CD4-positive, alpha-beta T cell treated with Interleukin-17A for 1 hour (primary cell): ENCODE measurements at places on chromosomes 7 and 10.

DNA sequence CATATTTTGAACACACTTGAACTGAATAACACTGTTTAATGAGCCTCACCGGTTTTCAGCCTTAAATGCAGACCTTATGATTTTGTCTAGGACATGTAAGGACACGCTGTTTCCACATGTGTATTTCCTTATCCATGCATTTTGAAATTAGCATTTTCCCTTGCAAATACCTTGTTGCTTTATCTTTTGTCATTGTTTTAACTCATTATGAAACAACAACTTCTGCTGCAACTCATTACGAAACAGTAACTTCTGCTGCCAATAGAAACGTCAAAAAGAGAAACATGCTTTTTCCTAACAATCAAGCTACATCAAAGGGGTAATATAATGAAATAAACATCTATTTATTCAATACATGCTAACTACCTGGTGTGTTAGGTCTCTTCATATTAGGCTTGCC lies 322.0 kb downstream of the AGMO start:
- no peak for DNase-seq

- DNase-seq, result no peak
Measured at GRCh38 chr10:71663311-71663710, 56.3 kb downstream of the C10orf105 start.

DNA sequence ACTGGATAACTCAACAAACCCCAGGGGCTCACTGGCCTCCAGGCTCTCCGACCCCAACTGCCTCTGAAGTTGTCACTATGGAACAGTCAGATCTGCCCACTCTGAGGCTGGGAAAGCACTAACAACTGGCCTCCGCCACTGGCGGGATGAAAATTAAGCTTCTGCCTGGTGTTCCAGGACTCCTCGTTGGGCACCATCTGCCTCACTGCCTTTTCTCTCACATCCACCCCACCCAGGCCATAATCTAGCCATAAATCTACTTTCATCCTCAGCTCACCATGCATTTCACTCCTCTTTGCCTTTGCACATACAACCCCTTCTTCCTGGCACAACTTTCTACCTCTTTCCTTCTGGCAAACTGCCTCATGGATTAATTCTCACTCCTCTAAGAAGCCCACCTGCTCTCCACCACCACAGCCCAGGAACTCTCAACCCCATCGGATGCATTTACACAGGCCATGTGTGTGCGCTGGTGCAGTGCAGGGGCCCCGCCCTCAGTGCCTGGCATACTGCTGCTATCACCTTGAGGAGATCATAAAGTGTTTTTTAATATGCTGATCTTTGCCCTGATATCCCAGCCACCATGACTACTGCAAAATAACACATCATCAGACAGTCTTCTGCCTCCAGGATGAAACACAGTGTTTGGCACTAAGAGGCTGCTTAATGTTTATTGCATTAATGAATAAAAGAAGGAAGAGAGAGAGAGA lies 4.0 kb downstream of the CDHR1 start:
- no peak for DNase-seq

GRCh38 chr7:91565499-91566401 lies 301.5 kb downstream of the FZD1 start:
- DNase-seq, result no peak

GRCh38 chr7:39016609-39017008 lies 38.9 kb downstream of the POU6F2 start:
- DNase-seq, result no peak

GRCh38 chr7:116348346-116348745 lies 138.0 kb downstream of the TES start:
- DNase-seq, result no peak

DNA sequence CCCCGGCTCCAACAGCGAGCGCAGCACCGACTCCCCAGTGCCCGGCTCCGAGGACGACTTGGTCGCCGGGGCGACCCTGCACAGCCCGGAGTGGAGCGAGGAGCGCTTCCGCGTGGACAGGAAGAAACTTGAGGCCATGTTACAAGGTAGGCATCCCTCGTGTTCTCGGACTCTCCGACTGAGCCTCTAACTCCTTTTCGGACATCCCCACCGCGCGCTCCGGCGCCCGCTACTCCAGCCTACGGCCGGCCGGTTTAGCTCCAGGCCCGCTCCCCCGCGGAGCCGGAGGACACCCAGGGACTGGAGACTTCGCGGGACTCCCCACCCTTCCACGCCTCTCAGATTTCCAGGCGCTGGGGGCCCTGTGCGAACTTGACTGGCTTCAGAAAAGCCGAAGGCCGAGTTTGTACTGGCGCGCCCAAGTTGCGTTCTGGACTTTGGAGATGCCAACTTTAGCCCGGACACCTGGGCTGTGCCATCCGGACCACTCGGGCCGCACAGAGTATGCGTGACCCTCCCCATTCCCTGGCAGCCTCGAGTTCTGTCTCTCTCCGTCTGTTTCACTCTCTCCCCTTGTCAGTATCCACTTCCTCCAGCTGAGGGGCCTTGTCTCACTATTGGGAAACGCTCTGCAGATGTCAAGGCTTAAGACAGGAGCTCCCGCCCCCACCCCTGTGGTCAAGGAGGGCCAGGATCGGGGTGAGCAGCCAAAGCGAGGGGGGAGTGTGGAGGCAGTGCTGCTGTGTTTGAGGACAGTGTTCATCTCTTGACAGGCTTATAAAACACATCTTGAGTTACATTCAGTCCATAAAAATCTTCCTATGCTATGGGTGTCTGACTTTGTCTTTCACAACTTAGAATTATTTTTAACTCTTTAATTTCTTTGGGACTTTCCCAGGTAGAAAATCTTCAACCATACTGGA lies 777 bp downstream of the BICC1 start:
- DNase-seq, result peak; percentile 1

- DNase-seq, result no peak
Measured at GRCh38 chr7:6360841-6361240, 86.9 kb downstream of the DAGLB start.

DNA sequence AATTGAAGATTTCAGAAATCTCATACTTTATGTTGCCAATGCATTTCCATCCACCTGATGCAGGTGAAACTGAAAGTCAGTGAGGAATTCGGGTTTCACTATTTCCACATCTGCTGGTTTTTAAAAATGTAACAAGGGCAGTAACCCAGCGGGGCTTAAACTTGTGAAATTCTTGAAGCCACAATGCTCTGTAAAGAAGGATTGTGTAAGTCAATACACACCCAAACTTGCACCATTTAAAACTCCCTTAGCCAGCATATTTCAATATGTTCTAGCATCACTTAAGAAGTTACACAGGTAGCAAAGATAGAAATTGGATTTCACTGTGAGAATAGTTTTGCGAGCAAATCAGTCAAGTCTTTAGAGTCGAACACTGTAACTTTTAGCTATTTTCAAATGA lies 386.1 kb downstream of the PLXDC2 start:
- DNase-seq, result peak; percentile 1

DNA sequence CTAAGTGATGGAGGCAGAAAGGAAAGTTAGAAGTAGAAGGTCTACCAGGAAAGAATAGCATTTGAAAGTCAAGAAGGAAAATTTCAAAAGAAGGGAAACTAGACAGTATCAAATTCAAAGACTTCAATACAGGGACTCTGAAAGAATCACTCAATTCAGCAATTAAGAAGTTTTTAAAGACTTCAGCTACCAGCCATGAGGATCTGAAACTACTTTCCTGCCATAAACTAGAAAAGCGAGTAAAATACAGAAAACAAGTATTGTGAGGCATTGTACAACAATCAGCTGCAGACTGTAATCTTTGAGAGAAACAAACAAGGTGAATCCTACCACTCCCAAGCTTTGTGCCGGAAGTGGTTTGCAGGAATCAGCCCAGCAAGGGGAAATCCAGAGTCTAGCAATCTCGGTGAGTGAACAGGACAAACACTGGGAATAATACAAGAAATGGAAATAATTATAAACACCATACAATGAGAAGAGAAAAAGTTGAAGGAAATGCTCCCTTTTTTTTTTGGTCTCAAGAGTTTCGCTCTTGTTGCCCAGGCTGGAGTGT lies 62.4 kb downstream of the ARHGAP12 start:
- no peak for DNase-seq
